ENCODE measurements at places on chromosomes 5 and 9. TPM values are rescaled to one million over a fixed set of nuclear protein-coding genes. Genes with fewer than 3 reads are reported as not detected.

The SPATA31D1 gene
- not detected for total RNA-seq

The PTCD2 gene
- 2.6 TPM for total RNA-seq

The CDH10 gene
- total RNA-seq, result not detected

The SPATA6L gene
- 6.3 TPM for total RNA-seq

The BNC2 gene
- not detected for total RNA-seq

The ITGA2 gene
- total RNA-seq, result 11.6 TPM

The SOWAHA gene
- 2.9 TPM for total RNA-seq

The CHSY3 gene
- total RNA-seq, result not detected

The OSMR gene
- not detected for total RNA-seq

The STKLD1 gene
- total RNA-seq, result not detected

The NPDC1 gene
- total RNA-seq, result 59.9 TPM

The PAEP gene
- total RNA-seq, result not detected

The SLC36A2 gene
- total RNA-seq, result not detected

The PHF24 gene
- not detected for total RNA-seq

The FAM221B gene
- 0.16 TPM for total RNA-seq

The OR13C9 gene
- total RNA-seq, result not detected

The MTAP gene
- total RNA-seq, result 63.5 TPM

The CCL27 gene
- total RNA-seq, result not detected

The HMCN2 gene
- total RNA-seq, result under 0.01 TPM

The CENPH gene
- total RNA-seq, result 69.3 TPM

The CEP72 gene
- 31.5 TPM for total RNA-seq

The ISL1 gene
- total RNA-seq, result 15.3 TPM

The PRUNE2 gene
- not detected for total RNA-seq

The ITK gene
- total RNA-seq, result not detected

The PCDHA10 gene
- total RNA-seq, result not detected

The CSF2 gene
- total RNA-seq, result 3.4 TPM

The TNC gene
- total RNA-seq, result 0.46 TPM

The TLX3 gene
- total RNA-seq, result not detected

The C5orf58 gene
- not detected for total RNA-seq

The FOXD4 gene
- total RNA-seq, result 0.73 TPM

The AQP7 gene
- 0.21 TPM for total RNA-seq

The ANAPC2 gene
- 64.0 TPM for total RNA-seq

The GPR21 gene
- not detected for total RNA-seq

The ANKRD34B gene
- total RNA-seq, result not detected

The LCN1 gene
- not detected for total RNA-seq

The SPATA31E1 gene
- not detected for total RNA-seq

The WDR36 gene
- total RNA-seq, result 26.4 TPM

The IL3 gene
- not detected for total RNA-seq

All from HT-29 (cell line).